CD4-positive, alpha-beta T cell treated with Interleukin-15 for 1 hour (primary cell): ENCODE measurements at places on chromosomes 6 and 20.
A peak's percentile ranks its signal among the peaks of the same experiment; 100 is the strongest.

- DNase-seq = peak; percentile 56
Measured at GRCh38 chr20:23441850-23442313, 2.4 kb downstream of the CSTL1 start.

DNA sequence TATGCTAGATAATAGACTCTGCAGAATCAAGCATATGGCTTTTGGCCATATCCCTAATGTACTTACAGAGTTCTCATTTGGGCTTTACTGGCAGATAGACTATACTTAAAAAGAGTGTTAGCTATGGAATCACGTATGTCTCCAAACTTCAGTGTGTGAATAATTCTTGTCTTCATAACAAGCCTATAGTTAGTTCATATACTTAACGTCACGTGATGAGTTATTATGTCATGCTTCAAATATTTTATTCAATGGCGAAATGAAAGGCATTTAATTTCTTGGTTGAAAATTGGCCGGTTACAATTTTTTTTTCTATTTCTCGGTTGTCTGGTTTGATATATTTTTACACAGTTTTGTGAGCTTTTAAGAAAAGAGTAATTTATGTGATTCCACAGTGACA, 62.7 kb downstream of the MEI4 start:
- no peak for DNase-seq

DNA sequence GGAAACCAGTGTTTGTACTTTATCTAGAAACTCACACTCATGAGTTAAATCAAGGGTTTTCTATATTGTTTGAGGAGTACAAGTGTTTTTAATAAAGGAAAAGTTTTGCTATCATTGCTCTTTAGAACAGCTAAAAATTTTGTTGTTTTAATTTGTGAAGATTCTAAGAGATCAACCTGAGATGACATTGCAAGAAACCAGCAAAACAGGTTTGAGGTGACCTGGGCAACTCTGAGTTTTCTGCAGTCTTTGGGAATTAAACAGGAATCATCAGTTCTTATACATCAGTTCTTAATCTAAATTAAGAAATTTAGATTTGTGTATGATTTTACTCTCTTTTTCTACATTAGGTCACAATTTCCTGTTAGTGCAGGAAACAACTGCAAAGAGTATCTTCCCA, 114.5 kb downstream of the JAG1 start:
- DNase-seq = no peak

- no peak for DNase-seq
Measured at GRCh38 chr6:31114970-31115849, 610 bp downstream of the PSORS1C1 start.

DNA sequence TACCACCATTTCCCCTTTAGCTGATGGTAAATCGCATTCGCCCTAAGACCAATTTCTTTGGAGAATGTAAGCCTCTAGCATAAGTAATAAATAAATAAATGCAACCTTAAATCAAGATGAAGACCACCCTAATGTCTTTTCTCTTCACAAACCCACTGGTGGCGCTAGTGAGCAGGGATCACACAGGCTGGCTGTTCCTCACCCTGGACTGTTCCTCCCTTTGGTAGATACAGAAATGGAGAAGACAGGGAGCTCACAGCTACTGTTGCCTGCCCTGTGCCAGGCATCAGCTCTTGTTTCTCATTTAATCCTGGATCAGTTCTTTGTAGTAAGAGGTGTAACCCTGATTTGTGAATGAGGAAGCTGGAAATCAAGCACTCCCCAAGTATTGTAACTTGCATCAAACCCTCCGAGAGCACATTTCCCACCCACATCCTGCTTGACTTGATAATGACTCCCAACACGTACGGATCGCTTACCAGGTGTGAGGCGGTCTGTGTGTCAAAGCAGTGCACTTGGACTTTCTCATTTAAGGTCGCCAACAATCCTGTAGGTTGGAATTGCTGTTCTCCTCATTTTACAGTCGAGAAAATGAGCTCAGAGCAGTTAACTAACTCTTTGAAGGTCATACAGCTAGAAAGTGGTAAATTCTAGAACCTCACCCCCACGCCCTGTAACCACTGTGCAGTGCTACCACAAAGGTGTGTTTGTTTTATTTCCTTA, 236.1 kb downstream of the TSHZ2 start:
- DNase-seq = no peak

GRCh38 chr20:62952968-62953838, 694 bp downstream of the SLC17A9 start:
- DNase-seq = no peak

- no peak for DNase-seq
Measured at GRCh38 chr20:51661609-51662178, 106.5 kb downstream of the ATP9A start.

- DNase-seq = no peak
Measured at GRCh38 chr20:43306837-43307236, 117.1 kb upstream of the PTPRT start.

DNA sequence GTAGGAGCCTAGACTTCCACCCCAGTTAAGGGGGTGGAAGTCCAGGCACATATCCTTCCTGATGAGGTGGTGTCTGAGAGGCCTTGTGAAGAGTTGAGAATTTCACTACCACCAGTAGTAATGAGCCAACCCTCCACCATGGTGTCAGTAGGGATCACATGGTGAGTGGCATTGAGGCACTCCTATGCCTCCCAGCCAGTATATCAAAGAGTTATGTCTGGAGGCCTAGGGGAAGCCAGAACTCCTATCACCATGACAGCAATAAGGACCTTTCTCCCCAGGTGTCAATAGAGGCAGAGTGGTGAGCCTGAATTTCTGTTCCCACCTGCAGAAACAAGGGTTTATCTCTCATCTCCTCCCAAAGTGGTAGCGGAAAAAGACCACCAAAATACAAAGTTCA, 106.6 kb upstream of the ADTRP start:
- no peak for DNase-seq

GRCh38 chr6:163281634-163282033, 132.9 kb upstream of the QKI start:
- DNase-seq = no peak

- peak; percentile 58 for DNase-seq
Measured at GRCh38 chr20:44736170-44737021, 9.3 kb upstream of the KCNK15 start.
